Activated CD8-positive, alpha-beta T cell treated with anti-CD3 and anti-CD28 coated beads, Interleukin-2, amount 10 ng/mL, durations not matched to agents 7 days and 5 days (primary cell): ENCODE measurements at places on chromosomes 3 and 15. TPM values are rescaled to one million over a fixed set of nuclear protein-coding genes. Genes with fewer than 3 reads are reported as not detected.

The CAMKV gene
- total RNA-seq: not detected

The ARL6IP5 gene
- 153 TPM for total RNA-seq

The USP50 gene
- not detected for total RNA-seq

The TMC3 gene
- not detected for total RNA-seq

The HRH1 gene
- 0.18 TPM for total RNA-seq

DNA sequence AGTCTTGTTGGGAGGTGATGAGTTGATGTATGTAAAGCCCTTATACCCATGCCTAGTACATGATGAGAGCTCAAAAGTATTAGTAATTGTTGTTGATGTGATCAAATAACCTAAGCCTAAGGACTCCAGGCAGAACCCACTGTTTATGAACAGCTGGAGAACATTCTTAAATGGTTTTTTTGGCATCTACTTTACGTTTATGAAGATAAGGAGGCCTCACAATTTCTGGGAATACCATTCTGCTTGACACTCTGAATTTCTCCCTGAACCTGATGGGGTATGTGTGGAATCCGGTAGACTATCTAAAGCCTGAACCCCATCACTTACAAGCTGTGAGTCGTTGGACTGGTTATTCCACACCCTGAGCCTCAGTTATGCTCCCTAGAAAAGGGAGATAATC, 244.6 kb upstream of the WNT5A start:
- H3K4me3 ChIP-seq: no peak overlapping the region
- no peak overlapping the region for H3K27ac ChIP-seq
- no peaks in the 10 kb centered on the region for H3K4me1 ChIP-seq
- DNase-seq: no peak
- no peaks in the 10 kb centered on the region for H3K27me3 ChIP-seq

GRCh38 chr15:92166751-92167405, 226.8 kb upstream of the ST8SIA2 start:
- H3K27me3 ChIP-seq: no peaks in the 10 kb centered on the region
- no peak for DNase-seq
- H3K4me3 ChIP-seq: no peak overlapping the region
- H3K36me3 ChIP-seq: no peaks in the 10 kb centered on the region
- peaks cover under 1% of the 10 kb centered on the region for H3K4me1 ChIP-seq

GRCh38 chr3:182739619-182740018, 53.7 kb upstream of the ATP11B start:
- H3K36me3 ChIP-seq: no peaks in the 10 kb centered on the region
- peaks cover 12% of the 10 kb centered on the region for H3K27me3 ChIP-seq
- no peak overlapping the region for H3K4me3 ChIP-seq
- no peak for DNase-seq

- no peak overlapping the region for H3K4me3 ChIP-seq
- DNase-seq: no peak
- H3K27me3 ChIP-seq: no peaks in the 10 kb centered on the region
Observed at GRCh38 chr3:189680723-189681122, 49.5 kb downstream of the TP63 start.

DNA sequence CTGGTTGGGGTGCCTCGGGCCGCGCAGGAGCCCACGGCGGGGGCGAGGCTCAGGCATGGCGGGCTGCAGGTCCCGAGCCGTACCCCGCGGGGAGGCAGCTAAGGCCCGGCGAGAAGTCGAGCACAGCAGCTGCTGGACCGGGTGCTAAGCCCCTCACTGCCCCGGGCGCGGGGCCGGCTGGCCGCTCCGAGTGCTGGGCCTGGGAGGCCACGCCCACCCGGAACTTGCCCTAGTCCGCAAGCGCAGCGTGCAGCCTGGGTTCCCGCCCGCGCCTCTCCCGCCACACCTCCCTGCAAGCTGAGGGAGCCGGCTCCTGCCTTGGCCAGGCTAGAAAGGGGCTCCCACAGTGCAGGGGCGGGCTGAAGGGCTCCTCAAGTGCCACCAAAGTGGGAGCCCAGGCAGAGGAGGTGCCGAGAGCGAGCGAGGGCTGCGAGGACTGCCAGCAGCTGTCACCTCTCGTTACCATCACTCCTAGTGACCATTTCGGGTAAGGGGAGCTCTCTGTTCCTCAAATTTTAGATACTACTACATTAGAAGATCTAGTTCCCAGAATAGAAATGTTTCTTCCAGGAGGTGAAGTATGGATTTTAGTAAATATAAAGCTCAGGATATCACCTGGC, 417.0 kb upstream of the AGTR1 start:
- H3K36me3 ChIP-seq: no peaks in the 10 kb centered on the region
- H3K27ac ChIP-seq: no peak overlapping the region
- no peak for DNase-seq
- H3K4me1 ChIP-seq: no peaks in the 10 kb centered on the region
- H3K4me3 ChIP-seq: no peak overlapping the region

DNA sequence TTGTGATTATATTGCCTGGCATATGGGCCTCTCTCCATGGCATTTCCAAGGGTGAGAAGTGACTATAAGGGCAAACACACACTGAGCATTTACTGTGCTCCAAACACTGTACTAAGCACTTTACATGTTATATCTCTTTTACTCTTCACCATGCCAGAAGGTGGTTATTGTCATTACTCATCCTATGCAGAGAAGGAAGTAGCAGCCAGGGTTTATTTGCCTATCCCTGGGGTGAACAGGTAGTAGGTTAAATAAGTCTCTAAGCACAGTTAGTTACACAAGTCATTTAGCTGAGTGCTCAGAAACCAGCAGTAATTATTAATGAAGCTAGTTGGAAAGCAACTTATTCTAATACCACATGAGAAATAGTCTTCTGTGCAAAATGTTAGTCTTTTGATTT, 109.9 kb upstream of the SYNPR start:
- H3K27me3 ChIP-seq: no peaks in the 10 kb centered on the region
- no peak overlapping the region for H3K4me3 ChIP-seq
- H3K36me3 ChIP-seq: no peaks in the 10 kb centered on the region
- H3K4me1 ChIP-seq: no peaks in the 10 kb centered on the region
- H3K27ac ChIP-seq: no peak overlapping the region

DNA sequence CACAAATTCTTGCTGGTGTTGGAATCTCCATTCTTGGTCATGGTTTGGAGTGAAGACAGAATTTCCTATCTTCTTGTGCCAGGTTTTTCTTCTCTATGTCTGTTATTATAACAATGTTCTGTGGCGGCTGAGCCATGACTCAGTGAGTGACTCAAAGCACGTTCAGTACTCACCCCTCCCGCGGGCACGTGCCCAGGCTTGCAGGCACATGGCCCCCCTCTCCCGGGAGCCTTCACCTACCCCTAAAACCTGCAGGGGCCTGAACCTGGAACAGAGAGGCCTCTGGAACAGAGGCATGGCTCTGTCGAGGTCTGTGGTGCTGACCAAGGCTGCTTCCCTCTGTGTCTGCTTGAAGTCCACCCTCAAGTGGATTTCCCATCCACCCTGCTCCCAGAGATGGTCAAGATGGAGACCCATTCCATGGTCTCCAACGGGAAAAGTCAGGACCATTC, 27.6 kb downstream of the PLXNB1 start:
- no peak overlapping the region for H3K27ac ChIP-seq
- no peaks in the 10 kb centered on the region for H3K36me3 ChIP-seq
- peaks cover 2% of the 10 kb centered on the region for H3K4me1 ChIP-seq
- no peak for DNase-seq
